HFFc6 (cell line): ENCODE measurements at places on chromosomes 2 and 18. TPM values are rescaled to one million over a fixed set of nuclear protein-coding genes. Genes with fewer than 3 reads are reported as not detected.

Gene SH3RF3
- total RNA-seq, result 2.6 to 4.4 TPM (median 3.0 TPM) in 3 replicates

Gene BCL11A
- 1.2 to 2.9 TPM (median 2.3 TPM) in 3 replicates for total RNA-seq

Gene LRP1B
- not detected in 2 replicates for total RNA-seq

Gene ANKRD62
- total RNA-seq, result not detected in 3 replicates

Gene B3GNT7
- total RNA-seq, result 0.10 to 0.15 TPM in 2 of 3 replicates, not detected in the other

Gene EHD3
- total RNA-seq, result 49.8 to 62.0 TPM (median 55.6 TPM) in 3 replicates

Gene ITGA6
- 147 to 276 TPM (median 203 TPM) in 3 replicates for total RNA-seq

Gene SERPINB7
- total RNA-seq, result 167 to 380 TPM (median 299 TPM) in 3 replicates

Gene FBXO41
- total RNA-seq, result 0.60 to 1.6 TPM (median 0.77 TPM) in 3 replicates

Gene NGEF
- 0.36 TPM in 1 of 3 replicates, not detected in the others for total RNA-seq

Gene STARD6
- total RNA-seq, result 0.24 to 0.32 TPM in 2 of 3 replicates, not detected in the other

Gene ST3GAL5
- 14.2 to 17.4 TPM (median 16.9 TPM) in 3 replicates for total RNA-seq

Gene RNF152
- total RNA-seq, result 52.2 to 68.4 TPM (median 59.0 TPM) in 3 replicates

Gene ZAP70
- total RNA-seq, result not detected in 3 replicates

Gene UPP2
- not detected in 3 replicates for total RNA-seq

Gene SELENOI
- 22.8 to 31.9 TPM (median 25.0 TPM) in 3 replicates for total RNA-seq

Gene ESPNL
- 2.0 to 2.8 TPM (median 2.4 TPM) in 3 replicates for total RNA-seq

Gene PRKD3
- total RNA-seq, result 24.1 to 31.8 TPM (median 25.6 TPM) in 3 replicates

Gene EFR3B
- 0.18 to 0.60 TPM (median 0.45 TPM) in 3 replicates for total RNA-seq

Gene AFG3L2
- total RNA-seq, result 35.8 to 44.5 TPM (median 38.0 TPM) in 3 replicates

Gene CNRIP1
- total RNA-seq, result 32.8 to 49.2 TPM (median 41.0 TPM) in 3 replicates

Gene AUP1
- 88.4 to 117 TPM (median 95.0 TPM) in 3 replicates for total RNA-seq
